ENCODE measurements at places on chromosomes 3 and 15. TPM values are rescaled to one million over a fixed set of nuclear protein-coding genes. Genes with fewer than 3 reads are reported as not detected.

Gene SLC12A1
- total RNA-seq: not detected

Gene PP2D1
- not detected for total RNA-seq

Gene TEX55
- not detected for total RNA-seq

Gene KNSTRN
- 56.2 TPM for total RNA-seq

Gene LRRIQ4
- total RNA-seq: 0.09 TPM

Gene CATSPER2
- total RNA-seq: 1.9 TPM

Gene REC114
- total RNA-seq: not detected

Gene DPPA4
- total RNA-seq: 1.5 TPM

Gene TJP1
- total RNA-seq: 0.09 TPM

GRCh38 chr3:100297784-100298183, 36.8 kb upstream of the NIT2 start:
- DNase-seq: no peak

- no peak for DNase-seq
Observed at GRCh38 chr3:174358252-174358651, 500.9 kb upstream of the NAALADL2 start.

- DNase-seq: no peak
Observed at GRCh38 chr15:88727439-88727838, 75.8 kb upstream of the ACAN start.

DNA sequence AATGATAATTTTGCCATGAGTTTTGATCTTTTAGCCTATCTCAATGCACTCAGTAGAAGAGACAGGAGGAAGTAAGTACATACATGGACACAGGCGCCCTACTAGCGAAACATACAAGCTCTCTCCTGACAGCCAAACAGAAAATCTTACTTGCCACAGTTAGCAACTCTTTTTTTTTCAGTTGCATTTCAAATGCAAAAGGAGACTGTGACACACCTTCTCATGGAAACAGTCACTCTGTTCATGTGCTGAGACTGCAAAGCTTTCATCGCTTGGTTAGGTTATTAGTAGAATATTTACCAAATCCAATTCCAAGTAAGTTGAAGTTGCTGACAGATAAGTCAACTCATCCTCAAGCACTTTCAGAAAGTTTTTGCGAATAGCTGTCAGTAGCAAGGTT, 223.3 kb downstream of the FOXP1 start:
- DNase-seq: peak; percentile 56

DNA sequence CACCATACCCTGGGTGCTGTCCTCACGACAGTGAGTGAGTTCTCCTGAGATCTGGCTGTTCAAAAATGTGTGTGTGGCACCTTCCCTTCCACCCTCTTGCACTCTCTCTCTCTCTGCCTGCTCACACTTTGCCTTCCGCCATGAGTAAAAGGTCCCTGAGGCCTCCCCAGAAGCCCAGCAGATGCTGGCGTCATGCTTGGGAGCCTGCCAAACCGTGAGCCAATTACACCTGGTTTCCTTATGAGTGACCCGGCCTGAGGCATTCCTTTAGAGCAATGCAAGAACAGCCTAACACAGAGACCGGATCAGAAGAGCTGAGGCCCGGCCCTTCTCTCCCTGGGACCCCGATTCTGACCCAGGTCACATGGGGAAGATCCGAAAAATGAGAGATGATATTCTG, 15.4 kb downstream of the TMEM44 start:
- DNase-seq: peak; percentile 15

DNA sequence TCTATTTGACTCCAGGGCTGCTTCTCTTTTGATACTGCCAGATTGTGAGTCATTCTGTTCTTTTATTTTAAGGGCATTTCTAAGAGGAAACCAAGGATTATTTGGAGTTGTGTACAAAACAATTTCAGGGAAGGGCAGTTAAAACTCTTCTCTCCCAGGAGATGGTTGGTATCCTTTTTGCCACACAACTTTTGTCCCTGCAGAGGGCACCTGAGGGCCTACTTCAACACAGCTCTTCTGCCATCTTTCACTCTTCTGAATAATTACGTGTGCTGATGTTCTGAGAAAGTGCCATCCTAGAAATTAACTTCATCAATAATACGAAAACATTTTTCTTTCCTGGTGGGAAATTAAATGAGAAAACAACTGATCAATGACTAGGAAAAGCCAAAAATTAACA, 75.7 kb upstream of the GADL1 start:
- peak; percentile 15 for DNase-seq

GRCh38 chr3:169542331-169542751, 121.2 kb downstream of the MECOM start:
- DNase-seq: no peak

- no peak for DNase-seq
Observed at GRCh38 chr3:98540346-98540745, 8.6 kb downstream of the GPR15 start.

DNA sequence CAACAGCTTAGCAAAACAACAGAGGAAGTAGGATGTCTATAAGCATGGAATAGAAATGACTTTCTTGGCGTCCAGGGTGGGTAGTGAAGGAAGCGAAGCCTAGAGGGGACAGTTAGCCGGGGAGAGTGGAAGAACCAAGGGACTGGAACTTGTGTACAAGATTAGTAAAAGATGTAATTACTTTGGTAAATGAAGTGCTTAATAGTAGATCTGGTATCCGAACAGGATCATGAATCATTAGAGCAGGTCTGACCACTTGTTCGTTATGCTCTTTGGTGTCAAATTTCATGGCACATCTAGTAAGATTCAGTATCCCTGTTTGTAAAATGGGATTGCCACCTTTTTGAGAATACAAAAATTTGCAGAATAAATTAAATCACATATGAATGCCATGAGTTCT, 112.5 kb upstream of the MLF1 start:
- no peak for DNase-seq

- no peak for DNase-seq
Observed at GRCh38 chr3:86282106-86282787, 708.7 kb downstream of the VGLL3 start.

- no peak for DNase-seq
Observed at GRCh38 chr3:139491027-139491700, 14.8 kb upstream of the RBP2 start.

DNA sequence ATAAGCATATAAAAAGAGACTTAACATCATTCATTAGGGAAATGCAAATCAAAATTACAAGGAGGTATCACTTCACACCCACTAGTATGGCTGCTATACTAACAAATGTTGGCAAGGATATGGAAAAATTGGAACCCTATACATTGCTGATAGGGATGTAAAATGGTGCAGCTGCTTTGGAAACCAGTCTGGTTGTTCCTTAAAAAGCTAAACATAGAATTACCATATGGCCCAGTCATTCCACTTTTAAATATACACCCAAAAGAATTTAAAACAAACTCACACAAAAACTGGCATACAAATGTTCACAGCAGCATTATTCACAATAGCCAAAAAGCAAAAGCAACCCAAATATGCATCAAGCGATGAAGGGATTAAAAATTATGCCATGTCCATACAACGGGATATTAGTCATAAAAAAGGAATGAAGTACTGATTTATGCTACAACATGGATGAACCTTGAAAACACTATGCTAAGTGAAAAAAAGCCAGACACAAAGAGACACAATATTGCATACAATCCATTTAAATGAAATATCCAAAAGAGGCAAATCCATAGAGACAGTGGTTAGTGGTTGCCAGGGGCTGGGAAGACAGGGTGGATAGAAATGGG, 118.3 kb downstream of the OSBPL10 start:
- no peak for DNase-seq

- no peak for DNase-seq
Observed at GRCh38 chr15:85282504-85283115, 97.8 kb upstream of the AKAP13 start.

- DNase-seq: no peak
Observed at GRCh38 chr15:70053716-70054229, 43.9 kb downstream of the TLE3 start.

DNA sequence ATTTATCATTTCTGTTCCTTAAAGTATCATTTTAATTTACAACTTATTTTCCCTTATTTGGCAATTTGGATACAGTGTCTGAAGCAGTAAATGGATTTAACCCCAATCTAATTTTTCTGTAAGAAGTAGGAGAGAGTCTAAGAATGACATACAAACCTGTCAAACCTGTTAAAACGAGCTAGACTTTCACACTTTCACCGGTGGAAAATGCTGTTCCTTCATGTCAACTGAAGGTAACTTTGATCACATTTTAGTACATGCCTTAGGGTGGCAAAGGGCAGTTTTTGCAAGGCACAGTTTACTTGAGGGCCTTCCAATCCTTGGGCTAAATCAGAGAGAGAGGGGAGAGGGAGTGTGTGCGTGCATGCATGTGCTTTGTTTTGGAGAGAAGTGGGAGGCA, 221.4 kb downstream of the THSD4 start:
- no peak for DNase-seq

GRCh38 chr3:141840737-141841544, 35.5 kb upstream of the ATP1B3 start:
- peak; percentile 9 for DNase-seq

DNA sequence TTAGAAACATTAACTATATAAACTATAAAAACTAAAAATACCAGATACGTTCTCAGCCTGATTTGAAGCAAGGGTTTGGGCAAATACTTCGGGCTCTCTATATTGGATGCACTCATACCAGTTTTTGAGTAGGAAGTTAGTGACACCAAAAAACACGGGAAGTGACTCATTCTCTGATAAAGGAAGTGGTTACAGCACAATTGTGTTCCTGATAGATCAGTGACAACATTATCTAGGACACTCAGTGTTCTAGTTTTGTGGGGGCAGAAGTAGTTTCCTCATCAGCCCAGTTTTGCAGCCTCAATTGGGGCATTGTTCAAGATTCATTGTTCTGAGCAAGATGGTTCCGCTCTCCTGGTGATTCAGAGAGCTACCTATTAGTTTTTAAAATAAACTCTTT, 469.6 kb upstream of the DPPA4 start:
- DNase-seq: peak; percentile 37

DNA sequence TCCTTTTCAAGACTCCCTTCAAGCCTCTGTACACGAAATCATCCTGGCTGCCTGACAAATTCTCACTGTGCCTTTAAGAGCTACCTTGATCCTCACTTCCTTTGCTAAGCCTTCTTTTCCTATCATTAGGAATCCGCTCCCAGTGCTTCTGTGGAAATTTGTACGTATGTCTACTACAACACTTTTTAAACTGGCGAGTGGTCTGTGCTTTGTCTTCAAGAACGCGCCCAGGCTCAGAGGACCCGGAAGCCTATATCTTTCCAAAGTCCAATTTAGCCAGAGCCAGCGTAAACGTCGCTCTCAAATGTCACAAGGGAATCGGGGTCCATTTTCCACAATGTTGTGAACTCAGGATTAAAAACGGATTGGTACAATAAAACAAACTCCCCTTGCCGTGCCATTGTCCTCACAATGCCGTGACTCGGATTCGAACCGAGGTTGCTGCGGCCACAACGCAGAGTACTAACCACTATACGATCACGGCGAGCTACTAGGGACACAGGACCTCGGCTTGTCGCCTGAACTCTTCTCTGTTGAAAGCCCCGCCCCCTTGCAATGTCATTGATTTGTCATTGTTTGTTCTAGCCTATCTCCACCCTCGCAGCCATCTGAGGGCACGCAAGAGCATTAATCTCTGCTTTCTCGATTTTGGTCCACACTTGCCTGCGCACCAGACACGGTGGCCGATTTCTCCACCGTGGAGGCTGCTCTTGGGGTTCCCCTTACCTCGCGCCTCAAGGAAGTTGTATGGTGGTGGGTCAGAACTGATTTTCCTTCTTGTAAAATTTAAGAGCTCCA, 12.4 kb upstream of the SHF start:
- peak; percentile 97 for DNase-seq

DNA sequence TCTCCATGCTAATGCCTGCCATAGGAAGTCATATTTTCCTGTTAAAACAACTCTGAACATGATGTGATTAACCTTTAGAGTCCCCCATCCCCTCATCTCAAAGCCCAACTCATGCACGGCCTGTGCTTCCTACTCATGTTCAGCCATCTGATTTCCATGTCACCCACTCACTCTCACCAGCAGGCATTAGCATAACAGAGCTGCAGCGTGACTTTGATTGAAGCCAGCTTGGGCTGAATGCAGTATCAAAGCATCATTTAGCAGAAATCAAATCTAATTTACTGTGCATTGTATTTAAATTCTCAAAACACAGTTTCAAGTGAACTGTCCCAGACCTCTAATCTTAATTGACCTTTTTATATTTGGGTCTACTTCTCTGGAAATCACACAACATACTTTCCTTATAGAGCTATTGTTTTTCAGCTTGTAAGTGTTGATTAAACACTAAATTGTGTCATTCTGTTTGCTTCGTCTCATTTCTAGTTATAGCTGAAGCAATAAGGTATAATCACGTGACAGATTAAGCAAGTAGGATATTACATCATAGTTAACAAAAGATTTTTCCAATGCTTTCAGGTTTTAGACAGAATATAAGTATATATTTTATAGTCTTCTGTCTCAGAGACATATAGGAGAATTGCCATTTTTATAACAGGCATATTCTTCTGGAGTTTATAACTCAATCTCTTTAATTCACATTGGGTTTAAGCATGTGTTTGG, 501.5 kb downstream of the ROBO2 start:
- DNase-seq: no peak

- DNase-seq: no peak
Observed at GRCh38 chr3:123084192-123084591, 17.4 kb downstream of the PDIA5 start.

DNA sequence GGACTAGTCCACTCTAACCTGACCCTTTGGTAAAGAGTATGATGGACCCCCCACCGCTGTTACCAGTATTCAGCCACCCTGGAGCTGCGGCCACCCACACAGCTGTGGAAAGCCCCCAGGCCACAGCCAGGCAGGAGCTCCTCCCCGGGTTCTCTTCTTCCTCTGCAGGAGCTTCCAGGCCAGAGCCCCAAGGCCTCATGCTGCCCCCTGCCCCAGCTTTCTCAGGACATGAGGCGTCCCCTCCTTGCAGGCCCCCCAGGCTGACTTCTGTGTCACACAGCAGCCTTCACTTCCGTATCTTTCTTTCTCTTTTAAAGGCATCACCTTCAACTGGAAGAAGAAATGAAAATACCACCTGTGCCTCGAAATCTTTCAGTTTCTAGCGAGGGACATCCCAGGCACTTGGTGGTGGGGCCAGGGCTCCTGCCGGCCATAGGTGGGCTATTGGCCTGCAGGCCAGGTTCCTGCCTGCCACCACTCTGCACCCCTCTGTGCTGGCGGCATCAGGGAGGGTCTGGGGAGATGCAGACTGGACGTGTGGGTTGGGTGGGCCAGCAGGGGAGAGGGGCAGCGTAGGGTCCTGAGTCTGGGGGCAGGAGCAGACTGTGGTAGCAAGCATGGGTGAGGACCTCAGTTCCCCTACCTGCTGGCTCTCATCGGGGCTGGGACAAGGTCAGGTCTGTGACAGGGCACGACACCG, 19.9 kb downstream of the KLF13 start:
- DNase-seq: peak; percentile 71

DNA sequence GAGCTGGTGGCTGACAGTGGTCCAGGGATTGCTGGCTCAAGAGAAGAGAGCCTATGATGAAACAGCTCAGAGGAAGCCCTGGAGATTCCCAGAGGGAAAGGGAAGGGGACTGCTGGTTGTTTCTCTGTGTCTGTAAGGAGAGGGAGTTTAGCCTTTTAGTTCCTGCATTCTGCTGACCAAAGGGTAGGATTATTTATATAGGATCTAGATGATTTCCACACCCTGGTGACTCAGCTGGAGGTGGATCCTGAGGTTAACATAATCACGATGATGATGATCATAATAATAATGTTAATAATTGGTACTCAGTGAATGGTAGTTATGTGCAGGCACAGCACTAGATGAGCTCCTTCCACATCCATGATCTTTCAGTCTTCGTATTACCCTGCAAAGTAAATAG, 144.9 kb downstream of the EPHB1 start:
- DNase-seq: no peak

- DNase-seq: no peak
Observed at GRCh38 chr15:78951841-78952238, 7.0 kb upstream of the CTSH start.

Measured in activated CD4-positive, alpha-beta T cell treated with anti-CD3 and anti-CD28 coated beads for 36 hours (primary cell).